ENCODE measurements at places on chromosomes 11 and 22.

- DNase-seq: no peak
Observed at GRCh38 chr22:44358709-44359440, 46.1 kb upstream of the SHISAL1 start.

DNA sequence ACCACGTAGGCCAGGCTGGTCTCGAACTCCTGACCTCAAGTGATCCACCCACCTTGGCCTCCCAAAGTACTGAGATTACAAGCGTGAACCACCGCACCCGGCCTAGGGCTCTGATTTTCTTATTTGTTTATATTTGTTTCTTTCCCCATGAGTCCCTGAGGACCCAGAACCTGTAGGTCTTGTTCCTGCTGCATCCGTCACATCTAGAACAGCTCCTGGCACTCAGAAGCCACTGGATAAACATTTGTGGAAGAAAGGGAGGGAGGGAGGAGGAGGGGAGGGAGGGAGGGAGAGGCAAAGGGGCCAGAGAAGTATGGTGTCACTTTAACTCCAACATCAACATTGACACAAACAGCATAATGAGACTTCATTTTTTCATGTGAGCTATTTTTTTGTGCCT lies 67.7 kb downstream of the CELSR1 start:
- DNase-seq: no peak

GRCh38 chr11:122646549-122647340 lies 8.8 kb upstream of the UBASH3B start:
- DNase-seq: no peak

DNA sequence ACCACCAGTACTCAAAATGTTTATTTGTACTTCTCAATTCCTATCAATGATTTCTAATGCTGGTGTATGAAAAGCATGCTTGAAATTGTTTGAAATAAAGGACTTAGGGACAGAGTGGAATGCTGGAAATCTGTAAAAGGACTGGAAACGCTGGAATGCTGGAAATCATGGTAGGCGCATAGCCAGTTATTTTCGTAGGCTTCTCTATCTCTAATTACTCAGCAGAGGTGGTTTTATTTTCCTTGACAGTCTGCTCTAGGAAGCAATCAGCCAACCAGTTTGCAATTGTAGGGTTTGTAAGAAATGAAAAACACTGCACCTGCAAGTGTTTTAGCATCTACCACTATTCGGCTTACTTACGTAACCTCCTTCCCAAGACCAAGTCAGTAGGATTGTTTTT lies 788 bp downstream of the LIN7C start:
- no peak for DNase-seq

DNA sequence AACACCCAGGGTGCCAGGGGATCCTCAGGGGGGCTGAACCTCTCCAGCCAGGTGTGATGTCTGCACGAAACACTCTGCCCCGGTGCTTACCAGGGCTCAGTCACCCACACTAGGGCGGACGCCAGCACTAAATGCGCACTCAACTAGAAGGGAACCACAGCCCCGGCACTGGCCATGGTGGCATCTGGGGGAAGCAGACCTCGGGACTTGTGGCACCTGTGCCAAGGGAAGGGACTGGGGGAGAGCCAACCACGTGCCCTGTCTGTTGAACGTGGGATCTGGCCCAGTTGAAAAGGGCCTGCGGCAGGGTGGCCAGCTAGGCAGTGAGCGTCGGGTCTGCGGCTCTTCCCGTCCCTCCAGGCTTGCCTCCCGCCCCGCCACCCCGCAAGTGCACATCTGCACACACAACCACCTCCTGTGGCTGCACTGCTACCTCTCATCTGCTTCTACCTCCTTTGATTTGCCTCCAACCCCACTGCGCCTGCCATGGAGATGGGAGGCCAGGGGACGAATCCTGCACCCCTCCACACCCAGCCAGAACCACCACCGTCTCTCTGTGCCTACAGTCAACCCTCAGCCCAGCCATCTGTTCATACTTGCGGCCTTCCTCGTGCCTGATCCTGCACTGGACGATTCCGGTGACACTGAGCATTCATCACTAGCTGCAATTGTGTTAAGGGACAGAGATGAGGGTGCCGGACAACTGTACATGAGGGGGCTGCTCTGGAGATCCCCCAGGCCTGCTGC lies 15.0 kb upstream of the MOB2 start:
- no peak for DNase-seq

GRCh38 chr11:11038352-11038751 lies 180.5 kb upstream of the ZBED5 start:
- no peak for DNase-seq

GRCh38 chr22:24186352-24186740 lies 5.1 kb downstream of the SUSD2 start:
- no peak for DNase-seq

DNA sequence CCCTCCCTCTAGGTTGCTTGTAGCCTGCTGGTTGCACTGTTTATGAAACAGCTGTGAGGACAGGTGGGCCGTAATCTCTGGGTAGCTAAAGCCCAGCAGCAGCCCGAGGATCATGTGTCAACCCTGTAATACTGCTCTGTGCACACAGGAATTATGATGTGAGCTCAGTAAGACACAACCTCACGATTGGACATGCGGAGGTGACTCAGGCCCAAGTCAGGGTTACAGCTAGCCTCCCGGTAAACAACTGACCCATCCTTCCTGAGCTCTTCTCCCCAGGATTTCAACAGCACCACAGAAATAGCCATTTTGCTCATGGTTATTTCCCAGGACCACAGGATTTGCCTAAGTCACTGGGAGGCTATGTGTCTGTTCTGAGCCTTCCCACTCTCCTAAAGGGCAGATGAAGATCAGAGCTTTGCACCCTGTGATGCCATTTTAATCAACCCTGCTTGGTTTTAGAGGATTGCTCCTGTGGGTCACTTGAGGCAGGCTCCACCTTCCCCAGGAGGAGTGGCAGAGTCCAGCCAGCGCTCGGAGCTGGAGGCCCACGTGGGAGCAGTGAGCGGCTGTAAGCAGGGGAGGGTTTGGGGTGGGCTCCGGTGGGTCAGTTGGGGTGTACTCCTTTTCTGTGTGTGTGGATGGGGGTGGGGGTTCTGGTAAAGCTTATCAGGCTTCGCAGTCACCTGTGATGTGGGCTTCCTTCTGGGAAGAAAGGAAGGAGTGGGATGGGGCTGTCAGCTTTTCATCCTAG lies at the start of gene AMPD3:
Gene AMPD3, plus strand, starts transcription at position 387 of the 754 bp plus-strand sequence. CDS start 6,256 bp downstream, outside the sequence.
- no peak for DNase-seq

- no peak for DNase-seq
Observed at GRCh38 chr22:17738386-17739128, 35.7 kb downstream of the BID start.

DNA sequence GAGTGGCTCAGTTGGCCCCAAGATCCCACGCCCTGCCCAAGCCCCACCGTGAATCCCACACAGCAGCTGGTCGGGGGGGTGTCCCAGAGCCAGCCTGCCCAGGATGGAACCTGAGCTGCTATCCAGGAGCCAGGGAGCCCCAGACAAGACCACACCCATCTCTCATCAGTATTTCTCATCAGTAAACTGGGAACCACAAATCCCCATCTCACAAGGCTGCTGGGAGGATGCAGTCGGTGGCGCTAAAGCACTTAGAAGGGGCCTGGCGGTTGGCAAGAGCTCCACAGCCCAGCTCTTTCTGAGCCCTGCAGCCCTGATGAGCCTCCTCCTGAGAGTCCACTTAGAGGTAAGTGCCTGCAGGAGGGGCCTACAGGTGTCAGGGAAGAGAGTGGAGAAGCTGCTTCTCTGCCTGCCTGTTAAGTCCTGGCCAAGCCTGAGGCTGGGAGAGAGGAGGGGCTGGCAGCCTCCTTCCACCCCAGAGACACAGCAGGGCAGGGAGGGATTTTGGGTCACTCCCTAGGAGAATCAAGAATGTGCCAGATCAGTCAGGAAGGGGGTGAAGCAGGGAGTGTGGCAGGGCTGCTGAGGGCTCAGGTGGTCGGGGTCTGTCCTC lies 6.1 kb downstream of the FADS3 start:
- DNase-seq: no peak

- no peak for DNase-seq
Observed at GRCh38 chr11:8138526-8138925, 30.3 kb downstream of the RIC3 start.

Data from T-helper 2 cell (primary cell).